NCI-H1048 (cell line): ENCODE measurements at places on chromosomes 6 and 20.

DNA sequence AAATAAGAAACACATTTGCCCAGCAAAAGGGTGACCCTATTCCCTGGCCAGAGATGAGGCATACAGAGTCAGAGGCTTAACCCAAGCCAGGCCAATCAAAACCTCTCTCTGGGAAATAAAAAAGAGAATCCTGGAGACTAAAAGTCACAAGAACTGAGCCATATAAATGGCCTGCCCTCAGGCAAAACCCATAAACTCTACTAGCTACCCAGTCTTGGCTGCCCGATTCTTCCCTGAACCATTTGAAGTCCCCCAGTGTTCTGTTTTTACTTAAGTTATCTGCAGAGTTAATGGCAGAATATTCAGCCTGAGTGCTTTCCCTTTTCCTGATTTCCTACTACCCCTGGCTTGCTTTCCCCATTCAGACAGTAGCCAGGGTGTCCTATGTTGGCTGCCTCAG lies 13.9 kb downstream of the KCNK15 start:
- no peak for DNase-seq

- DNase-seq, result no peak
These were observed 106.8 kb downstream of the PDE10A start for GRCh38 chr6:165556116-165556843.

DNA sequence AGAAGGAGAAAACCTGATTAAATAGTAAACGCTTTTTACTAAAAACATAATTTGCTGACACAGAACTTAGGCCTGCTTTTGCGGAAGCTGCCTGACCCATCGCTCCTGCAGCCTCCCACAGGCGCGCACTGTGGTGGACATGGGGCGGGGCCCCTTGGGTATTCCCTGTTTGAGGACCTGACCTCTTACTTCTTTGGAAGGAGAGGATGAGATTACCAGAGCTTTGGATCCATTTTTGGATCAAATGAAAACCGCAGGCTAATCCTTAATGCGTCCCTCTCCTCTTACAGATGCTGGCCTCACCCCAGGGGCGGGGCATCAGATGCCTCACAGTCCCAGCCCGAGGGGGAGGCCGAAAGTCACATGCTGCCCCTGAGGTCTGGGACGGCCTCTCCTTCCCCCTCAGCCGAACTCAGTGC lies 151.0 kb downstream of the SCML4 start:
- DNase-seq, result no peak

DNA sequence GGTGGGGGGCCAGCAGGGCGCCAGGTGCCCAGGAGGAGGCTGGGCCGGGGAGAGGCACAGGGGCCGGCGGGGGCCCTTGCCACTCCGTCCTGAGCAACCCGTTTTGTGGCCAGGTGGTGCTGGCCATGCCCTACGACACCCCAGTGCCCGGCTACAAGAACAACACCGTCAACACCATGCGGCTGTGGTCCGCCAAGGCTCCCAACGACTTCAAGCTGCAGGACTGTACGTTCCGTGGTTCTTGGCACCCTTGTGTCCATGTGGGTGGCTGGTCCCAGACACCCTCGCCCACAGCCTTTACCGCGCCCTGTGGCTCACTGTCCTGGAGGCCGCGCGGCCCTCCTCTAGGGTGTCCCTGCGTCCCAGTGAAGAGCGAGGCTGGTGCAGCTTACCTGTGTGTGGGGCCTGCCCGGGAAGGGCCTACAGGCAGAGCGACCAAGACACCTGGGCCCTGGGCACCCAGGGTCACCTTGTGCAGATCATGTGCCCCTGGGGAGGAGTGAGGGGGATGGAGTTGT lies 28.7 kb downstream of the PYGB start:
- no peak for DNase-seq

DNA sequence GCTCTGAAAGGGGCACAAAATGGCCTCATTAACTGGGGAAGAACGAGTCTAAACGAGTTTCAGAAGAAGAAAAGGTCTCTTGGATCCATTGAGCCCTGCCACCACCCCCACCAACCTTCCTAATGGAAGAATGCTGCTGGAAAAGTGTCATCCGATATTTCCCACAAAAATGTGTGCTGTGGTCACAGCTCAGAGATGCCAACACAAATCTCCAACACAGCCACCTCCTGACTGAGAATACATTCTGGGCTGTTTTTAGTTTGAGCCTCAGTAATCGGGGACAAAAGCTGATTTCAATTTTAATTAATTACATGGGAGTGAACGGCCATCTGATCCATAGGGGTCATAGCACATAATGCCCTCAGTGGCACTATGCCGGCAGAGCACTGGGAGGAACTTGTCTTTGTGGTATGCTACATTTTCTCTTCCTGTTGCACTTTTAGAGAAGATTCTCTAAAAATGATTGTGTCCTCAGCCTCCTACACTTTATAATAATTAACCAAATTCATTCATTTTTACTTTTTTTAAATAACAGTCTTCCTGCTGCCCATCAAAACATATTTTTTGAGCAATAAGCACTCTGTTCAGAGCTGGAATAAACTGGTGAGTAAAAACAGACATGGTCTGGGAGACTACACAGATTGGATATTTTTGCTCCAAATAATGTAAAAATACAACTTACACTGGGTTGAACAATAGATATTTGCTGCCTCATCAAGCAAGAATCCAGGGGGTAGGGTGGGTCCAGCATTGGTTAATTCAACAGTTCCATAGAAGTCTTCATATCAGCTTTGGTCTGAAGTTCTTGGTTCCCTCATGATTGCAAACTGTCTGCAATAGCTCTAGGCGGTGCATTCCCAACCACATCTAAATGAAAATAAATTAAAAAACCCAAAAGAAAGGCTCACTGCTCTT lies 143.6 kb upstream of the TMEM170B start:
- DNase-seq, result no peak

DNA sequence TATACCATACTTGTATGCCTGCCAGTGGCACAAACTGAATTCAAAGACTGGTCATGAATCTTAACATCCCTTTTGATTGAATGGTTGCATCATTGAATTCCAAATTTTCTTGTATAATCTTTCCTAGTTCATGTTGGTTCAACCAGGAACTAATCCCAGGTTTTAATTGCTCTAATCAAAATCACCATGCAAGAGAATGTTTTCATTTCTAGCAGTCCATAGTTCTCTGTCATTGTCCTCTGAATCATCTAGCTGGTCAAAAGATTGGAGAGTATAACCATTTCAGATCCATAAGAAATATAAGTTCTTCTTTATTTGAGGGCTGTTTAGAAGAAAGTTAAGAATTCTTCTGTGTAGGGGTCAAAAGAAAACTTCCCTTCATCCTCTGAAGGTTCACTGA lies 57.2 kb downstream of the ZNF292 start:
- no peak for DNase-seq
